ENCODE measurements at places on chromosomes 12 and 14.

- DNase-seq, result no peak
Measured at GRCh38 chr14:74980731-74981461, 21.8 kb upstream of the EIF2B2 start.

DNA sequence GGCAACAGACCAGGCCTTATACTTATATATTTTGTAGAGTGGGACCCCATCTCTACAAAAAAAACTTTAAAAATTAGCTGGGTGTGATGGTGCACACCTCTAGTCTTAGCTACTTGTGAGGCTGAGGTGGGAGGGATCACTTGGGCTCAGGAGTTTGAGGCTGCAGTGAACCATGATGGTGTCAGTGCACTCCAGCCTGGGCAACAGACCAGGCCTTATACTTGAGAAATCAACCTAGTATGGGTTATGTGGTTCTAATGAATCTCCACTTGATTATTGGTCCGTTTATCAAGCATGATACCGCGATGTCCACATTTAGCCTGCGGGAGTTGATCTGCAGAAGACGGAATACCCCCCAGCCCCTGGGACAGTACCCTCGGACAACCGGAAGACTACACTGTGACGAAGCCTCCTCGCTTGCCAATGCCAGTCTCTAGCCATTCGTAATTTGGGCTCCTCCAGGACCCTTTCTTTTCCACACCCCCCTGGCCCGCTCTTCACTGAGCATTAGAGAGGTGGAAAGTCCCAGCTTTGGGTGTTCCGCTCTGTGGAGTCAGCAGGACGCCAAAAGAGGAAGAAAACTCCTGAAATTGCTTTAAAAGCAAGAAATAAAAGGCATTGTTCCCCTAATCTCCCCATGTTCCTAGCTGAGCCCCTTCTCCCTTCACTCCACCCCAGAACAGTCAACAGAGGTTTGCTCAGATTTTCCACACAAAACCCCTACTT, 19.4 kb downstream of the LTBP2 start:
- no peak for DNase-seq

DNA sequence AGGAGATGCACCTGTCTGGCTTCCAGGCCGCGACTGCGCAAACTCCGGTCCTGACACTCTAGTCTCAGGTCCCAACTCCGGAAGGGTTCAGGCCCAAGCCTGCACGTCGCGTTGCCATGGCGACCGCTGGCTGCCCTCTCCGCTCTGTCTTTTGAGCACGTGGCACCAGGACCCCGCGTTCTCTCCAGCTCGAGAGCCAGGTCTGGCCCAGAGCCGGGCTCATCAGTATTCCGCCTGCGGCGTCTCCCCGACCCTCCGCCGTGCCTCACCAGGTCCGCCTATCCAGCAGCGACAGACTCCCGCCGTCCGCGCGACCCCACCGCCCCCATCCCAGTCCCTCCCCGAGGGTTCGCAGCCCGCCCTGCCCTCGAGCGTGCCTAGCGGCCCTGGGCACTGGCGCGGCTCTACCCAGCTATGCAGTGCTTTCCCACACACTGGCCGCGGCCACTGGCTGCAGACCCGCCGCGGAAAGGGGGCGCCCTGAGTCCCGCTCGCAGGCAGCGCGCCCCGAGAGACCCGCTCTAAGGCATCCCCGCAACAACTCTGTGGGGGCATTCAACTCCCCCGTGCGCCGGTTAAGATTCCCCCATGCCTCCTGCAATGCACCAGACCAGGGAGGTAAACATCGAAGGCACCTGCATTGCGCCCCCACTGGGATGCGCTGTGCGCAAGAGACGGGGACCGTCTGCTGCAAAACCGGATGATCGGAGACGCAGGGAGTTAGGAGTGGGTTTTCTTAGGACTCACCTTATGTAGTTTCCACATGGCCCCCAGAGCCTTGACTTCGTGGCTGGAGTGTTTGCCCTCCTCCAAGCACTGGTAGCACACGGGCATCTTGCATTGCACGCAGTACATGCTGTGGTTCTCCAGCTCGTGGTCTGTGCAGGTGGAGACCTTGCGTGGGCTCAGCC, 1.3 kb downstream of the TRIM9 start:
- DNase-seq, result no peak

DNA sequence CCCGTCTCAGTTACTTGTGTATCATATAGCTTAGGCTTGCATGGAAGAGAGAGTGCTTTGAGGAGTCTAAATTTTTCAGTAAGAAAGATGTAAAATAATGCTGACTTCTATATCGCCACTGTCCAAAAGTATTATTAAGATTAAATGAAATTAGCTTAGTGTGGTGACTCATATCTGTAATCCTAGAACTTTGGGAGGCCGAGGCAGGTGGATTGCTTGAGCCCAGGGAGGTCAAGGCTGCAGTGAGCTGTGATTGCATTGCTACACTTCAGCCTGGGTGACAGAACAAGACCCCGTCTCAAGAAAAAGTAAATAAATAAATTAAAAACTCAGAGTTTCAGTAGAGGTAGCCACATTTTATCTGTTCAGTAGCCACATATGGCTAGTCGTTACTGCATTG, 23.3 kb downstream of the PAPOLA start:
- no peak for DNase-seq

DNA sequence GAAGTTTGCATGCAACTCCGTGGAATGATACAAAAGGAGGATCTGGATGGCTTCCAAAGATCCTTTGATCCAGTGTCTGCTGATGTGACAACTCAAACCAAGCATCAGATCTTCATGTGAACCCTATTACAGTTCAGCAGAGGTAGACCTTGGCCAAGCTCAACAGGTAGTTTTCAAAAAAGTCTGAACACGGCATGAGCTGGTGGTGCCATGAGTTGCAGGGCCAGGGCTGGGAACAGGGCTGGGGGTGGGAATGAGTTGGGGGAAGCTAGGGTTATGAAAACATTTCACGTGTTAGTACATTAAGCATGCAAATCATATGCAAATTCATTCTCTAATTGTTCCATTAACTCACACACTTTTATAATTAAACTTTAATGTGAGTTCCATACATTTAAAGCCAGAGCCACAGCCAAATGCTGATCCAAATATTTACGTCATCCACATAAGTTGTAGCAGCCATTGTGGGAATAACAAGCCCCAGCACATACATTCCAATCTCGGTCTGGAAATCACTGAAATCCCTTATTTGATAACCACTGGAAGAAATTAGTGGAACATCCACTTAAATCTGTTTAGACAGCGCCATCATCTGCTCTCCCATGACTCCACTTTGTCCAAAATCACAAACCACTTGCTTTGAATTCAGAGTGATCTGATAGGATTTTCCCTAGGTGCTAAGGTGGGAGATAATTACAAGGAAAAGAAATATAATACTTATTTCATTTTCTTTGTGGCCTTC, 158.5 kb downstream of the APAF1 start:
- DNase-seq, result no peak

GRCh38 chr14:73746520-73747378, 32.6 kb upstream of the PNMA1 start:
- no peak for DNase-seq

DNA sequence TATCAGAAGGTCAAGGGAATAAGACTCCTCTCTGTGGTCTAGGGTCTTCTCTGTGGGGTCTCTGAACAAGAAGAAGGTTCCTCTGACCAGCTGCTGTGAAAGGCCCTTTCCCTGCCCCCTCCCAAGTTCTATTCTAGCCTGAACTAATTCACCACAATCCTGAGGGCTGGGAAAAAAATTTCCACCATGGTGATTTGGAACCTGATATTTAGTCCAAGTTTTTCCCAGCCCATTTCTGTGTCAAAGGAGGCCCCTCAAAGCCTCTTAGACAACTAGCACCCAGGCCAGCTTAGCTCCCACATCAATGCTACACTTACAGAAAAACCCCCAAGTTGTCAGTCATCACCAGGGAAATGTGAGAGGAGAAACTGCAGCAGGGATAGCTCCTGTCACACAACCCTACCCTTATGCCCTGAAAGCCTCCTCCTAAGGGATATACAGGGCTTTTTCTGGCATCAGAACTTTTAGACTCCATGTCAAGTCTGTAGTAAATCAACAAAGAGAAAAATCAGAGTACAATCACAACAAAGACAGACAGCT, 4.5 kb downstream of the FMNL3 start:
- no peak for DNase-seq

GRCh38 chr12:7832059-7832696, 40.5 kb downstream of the SLC2A14 start:
- DNase-seq, result no peak

- DNase-seq, result no peak
Measured at GRCh38 chr14:42378274-42378673, 771.6 kb downstream of the LRFN5 start.

DNA sequence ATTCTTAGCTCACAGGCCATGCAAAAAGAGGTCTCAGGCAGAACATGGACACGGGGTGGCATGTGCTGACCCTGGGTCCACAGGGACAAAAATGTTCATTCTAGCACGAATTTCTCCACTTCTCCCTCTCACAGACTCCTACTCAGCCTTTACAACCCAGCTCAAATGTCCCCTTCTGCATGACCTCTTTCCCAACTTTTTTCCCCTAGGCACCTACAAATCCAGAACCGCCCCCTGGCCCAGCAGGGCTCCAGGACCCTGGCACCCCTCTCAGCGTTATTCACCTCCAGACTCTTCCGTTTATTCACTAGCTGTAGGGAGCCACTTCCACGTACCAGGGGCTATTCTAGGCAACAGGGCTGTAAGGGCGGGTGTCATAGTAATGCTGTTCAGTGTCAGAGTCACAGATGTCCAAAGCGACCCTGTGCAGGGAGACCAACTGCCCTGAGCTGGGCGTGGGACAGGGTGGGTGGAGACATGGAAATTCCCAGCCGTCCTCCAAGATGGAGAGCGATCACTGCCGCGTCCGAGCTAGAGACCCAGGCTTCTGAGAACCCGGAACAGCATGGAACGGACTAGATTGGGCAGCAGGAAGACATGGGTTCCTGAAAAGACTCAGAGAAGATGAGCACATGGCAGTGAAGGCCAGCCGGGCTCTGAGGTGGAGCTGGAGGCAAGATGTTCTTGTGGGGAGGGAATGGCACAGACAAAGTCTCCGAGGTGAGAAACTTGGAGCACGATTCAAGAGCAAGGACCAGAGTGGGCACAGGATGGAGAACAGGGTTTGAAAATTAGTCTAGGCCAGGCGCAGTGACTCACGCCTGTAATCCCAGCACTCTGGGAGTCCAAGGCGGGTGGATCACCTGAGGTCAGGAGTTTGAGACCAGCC, 274.9 kb upstream of the RTL1 start:
- DNase-seq, result no peak

- no peak for DNase-seq
Measured at GRCh38 chr12:53775478-53776145, 23.8 kb upstream of the CISTR start.

DNA sequence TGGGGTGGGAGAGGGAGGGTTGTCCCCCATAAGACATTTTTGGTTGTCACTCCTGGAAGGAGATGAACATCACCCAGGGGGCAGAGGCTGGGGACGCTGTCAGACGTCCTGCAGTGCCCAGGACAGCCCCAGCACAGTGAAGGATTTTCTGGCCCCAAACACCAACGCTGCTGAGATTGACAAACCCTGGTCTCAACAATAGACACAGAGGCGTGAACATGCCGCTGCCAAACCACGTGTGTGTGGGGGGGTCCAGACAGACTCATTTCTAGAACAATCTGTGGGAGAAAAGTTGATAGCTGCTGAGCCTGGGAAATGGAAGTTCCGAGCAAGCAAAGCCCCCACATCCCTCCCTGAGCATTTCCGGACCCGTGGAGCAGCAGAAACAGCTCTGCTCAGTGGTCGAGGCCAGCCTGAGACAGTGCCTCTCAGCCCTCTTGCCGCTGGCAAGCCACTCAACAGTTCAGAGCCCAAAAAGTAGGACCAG, 43.8 kb upstream of the CLMN start:
- DNase-seq, result no peak

GRCh38 chr14:73241481-73242165, 4.3 kb downstream of the PAPLN start:
- DNase-seq, result no peak

- DNase-seq, result no peak
Measured at GRCh38 chr14:21612324-21612723, 22.4 kb downstream of the OR10G2 start.

- DNase-seq, result no peak
Measured at GRCh38 chr12:113987261-113988063, 21.3 kb upstream of the RBM19 start.

DNA sequence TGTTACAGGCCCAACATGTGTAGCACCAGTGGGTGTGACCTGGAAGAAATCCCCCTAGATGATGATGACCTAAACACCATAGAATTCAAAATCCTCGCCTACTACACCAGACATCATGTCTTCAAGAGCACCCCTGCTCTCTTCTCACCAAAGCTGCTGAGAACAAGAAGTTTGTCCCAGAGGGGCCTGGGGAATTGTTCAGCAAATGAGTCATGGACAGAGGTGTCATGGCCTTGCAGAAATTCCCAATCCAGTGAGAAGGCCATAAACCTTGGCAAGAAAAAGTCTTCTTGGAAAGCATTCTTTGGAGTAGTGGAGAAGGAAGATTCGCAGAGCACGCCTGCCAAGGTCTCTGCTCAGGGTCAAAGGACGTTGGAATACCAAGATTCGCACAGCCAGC, 8.6 kb downstream of the BCL2L14 start:
- DNase-seq, result no peak

GRCh38 chr12:50275556-50275955, 7.8 kb downstream of the LIMA1 start:
- no peak for DNase-seq

GRCh38 chr14:54935100-54935499, 32.5 kb upstream of the GCH1 start:
- DNase-seq, result no peak

DNA sequence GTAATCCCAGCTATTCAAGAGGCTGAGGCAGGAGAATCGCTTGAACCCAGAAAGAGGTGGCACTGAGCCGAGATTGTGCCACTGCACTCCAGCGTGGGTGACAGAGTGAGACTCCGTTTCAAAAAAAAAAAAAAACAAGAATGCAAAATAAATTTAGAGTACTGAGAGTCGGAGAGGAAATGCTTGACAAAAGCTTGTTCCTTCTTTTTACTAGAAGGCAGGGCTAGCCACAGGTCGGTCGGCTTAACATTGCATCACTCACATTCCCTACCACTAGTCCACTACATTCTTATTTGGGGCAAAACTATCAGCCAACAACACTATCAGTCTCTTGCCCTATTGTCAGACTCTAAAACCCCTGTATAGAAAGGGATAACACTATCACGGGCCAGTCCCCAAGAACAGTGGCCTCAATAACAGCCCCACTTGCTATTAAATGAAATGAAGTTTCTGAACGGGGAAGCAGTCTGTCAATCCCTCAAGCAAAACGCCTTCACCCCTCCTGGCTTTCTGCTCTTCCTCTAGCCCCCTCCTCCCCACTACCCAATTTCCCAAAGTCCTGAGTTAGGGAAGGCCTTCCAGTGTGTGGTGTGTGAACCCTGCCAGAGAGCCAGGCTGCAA, 1.0 kb downstream of the RNF41 start:
- no peak for DNase-seq

- no peak for DNase-seq
Measured at GRCh38 chr14:102317564-102318248, 1.8 kb upstream of the ZNF839 start.

DNA sequence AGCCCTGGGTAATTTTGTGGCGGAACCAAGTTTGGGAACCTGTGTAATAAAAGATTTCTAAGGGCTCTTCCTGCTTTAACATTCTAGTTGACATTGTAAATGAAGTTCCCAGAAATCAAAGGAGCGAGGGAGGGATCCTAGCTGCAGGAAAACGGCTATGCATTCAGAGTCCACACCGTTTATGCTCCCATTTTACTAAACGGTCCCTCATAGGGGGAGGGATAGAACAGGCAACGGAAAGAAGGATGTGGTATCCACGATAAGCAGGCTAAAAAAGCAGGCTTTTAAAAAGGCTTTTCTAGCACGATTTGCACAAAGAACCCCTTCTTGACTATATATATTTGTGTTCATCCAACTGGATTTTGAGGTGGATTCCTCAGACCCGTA, 559 bp downstream of the SYNJ2BP start:
- DNase-seq, result no peak
